ENCODE measurements at places on chromosomes 1 and 21.

DNA sequence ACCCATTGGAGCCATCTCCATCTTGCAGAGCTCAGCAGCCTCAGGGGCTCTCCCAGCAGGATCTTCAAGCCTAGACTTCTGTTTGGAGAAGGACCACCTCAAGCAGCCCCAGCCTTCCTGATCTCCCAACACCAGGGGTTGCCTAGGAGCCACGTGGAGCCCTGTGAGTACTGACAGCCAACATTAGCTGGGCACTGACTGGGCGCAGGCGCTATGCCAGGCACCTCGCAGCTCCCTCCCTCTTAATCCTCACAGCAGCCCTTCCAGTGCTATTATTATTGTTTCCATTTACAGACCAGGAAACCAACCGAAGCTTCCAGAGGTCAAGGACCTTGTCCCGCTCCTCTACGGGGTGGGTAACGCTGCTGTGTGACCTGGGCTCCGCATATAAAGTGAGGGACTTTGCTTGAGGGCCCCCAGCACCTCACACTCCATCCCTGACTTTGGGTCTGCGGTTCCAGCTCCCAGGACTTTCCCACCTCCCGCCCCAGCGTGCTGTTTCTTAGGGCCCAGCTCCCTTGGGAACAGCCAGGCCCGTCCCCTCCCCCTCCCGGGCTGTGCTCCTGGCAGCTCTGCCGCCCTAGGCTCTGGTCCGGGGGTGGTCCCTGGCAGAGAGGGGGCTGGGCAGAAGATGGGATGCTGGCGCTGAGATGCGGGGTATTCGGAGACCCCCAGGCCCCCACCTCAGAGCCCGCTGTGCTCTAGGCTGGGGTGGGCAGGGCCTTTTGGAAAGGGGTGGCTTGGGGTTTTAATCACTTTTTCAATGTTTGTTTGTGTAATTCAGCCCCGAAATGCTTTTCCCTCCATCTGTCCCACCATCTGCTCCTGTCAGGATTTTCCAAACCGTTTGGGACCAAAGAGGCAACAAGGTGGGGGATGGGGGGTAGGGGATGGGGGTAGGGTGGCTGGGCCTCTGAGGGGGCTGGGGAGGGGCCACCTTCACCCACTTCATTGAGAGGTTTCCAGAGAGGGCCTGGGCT is 4.1 kb upstream of the HPCA start:
- no peak for DNase-seq

DNA sequence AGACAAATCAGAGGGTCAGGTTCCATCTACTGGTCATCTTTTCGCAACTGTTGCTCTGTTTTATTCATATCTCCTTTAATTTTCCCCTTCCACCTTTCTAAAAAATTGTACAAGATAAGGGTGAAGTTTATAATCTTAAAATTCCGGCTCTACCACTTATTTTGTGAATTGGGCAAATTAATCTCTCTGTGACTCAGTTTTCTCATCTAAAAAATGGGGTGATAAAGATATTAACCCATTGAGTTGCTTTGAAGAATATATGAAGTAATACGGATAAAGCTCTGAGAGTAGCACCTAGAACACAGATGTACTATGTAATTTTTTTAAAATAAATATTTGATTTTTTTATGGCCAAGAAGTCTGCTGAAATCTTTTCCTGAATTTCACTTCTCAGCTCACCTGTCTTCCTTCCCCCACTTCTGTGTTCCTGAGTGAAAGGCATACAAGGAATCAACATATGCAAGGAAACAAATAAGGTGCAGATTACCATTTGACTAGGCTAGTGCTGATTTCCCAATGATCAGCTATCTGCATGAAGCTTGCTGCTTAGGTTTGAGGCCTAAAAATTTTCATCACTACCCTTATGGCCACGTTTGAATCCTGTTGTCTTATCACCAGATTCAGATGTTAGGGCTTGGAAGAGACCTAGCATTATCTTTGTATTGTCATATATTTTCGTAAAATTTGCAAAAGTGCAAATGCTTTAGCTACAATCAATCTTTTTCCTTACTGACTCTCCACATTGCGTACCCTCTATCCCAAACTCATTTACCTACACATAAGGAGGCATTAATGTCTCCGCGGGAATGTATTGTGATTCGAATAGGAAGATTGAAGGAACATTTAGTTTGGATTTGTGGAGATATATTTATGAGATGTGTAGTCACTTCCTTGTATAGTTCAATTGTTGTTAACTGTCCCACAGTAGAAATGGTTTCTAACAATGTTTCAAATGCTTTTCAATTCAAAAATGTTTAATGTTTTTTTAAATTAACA is 718.3 kb upstream of the PTBP2 start:
- DNase-seq, result no peak

DNA sequence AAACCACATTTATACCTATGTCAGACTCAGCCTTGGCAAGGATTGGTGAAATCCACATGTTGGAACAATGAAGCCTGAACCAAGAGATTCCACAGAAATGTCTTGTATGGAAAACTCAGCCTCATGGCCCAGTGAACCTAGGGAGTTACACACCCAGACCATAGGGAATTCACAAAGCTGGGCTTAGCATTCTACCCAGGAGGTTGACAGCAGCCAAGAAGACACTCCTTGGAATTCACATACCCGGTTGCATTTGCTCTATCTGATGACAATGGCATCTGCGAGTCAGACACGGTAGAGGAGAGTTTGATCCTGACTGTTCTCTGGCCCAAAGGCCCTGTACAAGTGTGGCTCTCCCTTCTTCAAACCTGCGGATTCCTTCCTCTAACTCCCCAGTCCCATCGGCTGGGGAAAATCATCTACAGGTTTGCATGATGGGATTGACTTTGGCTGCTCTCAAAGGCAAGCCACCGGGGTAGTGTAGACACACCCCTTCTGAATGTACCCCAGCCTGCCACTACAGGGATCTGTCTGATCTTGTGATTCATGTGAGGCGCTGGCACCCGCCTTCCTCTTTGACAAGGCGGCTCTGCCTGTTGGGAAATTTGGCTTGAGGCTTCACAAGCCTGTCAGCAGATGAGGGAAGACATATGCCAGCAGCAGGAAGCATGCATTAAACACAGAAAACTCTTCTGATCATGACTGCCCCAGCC is 297.3 kb upstream of the KAZN start:
- no peak for DNase-seq

GRCh38 chr1:8540261-8540941 is 222.5 kb downstream of the SLC45A1 start:
- no peak for DNase-seq

DNA sequence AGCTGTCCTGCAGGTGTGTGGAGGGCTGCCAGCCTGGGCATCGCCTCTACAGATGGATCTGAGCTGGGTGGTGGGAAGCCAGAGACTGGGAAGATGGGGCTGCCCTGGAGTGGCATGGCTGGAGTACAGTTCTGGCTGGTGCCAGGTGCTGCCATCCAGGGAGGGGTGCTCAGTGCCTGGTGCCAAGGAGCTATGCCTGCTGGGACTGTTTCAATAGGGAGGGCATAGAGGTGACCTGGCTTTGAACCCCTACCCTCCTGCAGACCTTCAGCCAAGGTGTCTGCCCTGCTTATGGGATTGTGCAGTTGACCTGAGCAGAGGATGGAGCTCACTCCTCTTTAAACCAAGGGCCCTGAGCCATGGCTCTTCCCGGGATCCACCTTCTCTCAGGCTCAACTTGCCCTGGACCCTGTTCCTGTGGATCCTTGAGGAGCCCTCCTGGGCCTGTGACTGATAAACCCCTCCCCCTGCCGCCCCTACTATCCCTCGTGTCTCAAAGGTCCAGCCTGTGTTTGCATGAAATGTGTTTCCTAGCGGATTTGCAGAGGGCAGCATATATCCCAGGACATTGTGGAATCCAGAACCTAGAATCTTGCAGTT is 48.7 kb downstream of the PTPRU start:
- DNase-seq, result no peak

DNA sequence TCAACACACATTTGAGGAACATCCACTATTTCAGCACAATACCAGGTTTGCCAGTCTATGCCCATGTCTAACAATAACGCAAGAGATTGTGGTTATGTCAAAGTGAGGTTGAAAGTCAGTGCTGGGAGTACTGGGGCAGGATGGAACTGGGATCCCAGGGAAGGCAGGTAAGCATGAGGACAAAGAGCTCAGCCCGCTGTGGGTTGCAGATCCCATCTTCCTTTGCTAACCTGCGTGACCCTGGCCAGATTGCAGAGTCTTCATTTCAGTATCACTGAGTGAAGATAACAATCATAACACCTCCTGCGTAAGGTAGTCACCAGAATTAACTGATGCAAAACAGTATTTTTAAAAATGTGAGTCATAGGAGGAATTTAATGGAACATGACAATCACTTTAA is 250.0 kb downstream of the PCP4 start:
- no peak for DNase-seq

DNA sequence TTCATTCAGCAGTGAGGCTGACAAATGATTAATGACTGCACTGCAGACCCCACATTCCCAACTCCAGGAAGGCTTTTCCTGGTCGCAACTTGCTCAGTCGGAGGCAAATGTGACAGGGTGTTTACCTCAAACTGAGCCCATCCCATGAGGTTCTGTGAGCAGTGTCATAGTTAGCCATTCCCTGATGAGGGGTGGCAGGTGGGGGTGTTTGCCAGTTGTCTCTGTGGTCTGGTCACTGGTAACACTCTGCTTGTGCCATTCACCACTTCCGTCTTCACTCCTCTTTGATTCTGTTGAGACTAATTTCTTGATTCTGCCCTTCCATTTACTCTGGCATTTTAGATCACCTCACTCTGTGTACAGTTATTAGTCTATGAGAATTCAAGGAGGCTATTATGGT is 73.5 kb downstream of the NOS1AP start:
- DNase-seq, result no peak

- DNase-seq, result no peak
These were observed 203.0 kb downstream of the SLC35F3 start for GRCh38 chr1:234107416-234108021.

- DNase-seq, result no peak
These were observed 529 bp upstream of the PRMT2 start for GRCh38 chr21:46634966-46635323.

- no peak for DNase-seq
These were observed 62.1 kb downstream of the GNG12 start for GRCh38 chr1:67771152-67771551.

DNA sequence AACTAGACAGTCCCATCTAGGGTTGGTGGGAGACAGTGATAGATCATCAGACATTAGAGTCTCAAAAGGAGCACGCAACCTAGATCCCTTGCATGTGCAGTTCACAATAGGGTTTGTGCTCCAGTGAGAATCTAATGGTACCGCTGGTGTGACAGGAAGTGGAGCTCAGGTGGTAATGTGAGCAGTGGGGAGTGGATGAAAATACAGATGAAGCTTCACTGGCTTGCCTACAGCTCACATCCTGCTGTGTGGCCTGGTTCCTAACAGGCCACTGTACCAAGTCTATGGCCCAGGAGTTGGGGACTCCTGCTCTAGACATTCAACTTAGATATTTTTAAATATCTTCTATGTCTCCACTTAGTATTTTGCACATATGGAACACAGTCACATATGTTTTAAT is 231.1 kb upstream of the NRIP1 start:
- DNase-seq, result no peak

GRCh38 chr1:214050513-214051401 is 63.0 kb downstream of the PROX1 start:
- no peak for DNase-seq

DNA sequence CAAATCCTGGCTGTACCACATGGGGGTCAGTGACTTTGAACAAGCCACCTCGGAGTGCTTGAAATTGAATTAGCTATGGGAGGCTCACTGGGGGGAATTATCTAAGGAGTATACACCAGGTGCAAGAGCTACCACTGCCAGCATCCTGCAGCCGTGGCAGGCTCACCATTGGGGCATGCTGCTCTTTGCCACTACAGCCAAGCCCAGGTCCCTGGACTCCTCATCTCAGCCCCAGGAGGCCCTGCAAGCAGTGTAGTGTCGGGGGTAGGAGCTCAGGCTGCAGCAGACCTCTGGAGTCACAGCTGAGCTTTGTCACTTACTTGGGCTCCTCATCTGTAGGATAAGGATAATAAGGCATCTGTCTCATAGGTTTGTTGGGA is 35.3 kb downstream of the ACOT11 start:
- no peak for DNase-seq

GRCh38 chr1:951364-951763 is 7.7 kb downstream of the NOC2L start:
- no peak for DNase-seq

DNA sequence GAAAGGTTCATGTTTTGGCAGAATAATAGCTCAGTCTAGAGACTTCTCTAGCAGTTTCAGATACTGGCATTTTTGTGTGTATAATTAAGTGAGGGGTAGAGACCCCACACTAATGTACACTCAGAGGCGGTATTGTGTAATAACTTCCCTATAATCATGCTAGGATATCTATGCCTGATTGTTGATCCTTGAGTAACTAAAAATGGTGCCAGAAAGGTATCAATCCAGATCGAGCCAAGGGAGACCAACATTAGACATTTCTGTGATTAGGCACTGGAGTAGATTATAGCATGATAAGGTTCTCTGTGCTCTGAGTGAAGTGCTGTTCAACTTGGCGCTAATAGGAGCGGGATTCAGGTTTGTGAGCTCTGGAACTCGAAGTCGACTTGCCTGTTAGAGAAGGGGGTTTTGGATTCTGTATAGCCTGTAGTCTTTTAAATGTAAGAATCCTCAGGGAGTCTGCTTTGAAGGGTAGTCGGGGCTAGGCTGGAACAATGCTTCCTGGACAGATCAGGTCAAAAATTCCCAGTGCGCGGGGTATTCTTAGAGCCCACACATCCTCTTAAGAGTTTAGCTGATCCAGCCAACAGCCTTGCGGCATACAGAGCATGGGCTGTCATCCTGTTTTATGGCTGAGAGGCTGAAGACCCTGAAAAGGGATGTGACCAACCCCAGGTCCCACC is 24.2 kb downstream of the MAN1C1 start:
- DNase-seq, result no peak

GRCh38 chr1:181501612-181502011 is 18.3 kb downstream of the CACNA1E start:
- no peak for DNase-seq

DNA sequence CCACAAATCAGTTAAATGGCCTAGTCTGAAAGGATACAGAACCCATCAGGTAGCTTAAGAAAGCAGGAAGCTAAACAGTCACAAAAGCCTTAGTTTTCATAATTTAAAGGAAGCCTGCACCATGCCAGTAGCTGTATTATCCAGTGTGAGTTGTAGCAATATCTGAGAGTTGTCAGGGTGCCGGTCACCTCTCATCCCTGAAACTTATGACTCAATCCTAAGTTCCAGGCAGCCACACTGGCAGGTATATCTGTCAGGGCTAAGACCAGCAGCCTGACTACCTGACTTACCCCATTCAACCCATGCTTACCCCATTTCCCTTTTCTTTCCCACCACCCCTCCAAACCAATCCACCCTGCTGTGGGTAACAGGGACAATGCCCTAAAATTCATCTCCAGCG is 37.8 kb upstream of the LPAR3 start:
- DNase-seq, result no peak
